Astrocyte of the hippocampus (primary cell): ENCODE measurements at places on chromosomes 6 and 20.
A peak's percentile ranks its signal among the peaks of the same experiment; 100 is the strongest.

DNA sequence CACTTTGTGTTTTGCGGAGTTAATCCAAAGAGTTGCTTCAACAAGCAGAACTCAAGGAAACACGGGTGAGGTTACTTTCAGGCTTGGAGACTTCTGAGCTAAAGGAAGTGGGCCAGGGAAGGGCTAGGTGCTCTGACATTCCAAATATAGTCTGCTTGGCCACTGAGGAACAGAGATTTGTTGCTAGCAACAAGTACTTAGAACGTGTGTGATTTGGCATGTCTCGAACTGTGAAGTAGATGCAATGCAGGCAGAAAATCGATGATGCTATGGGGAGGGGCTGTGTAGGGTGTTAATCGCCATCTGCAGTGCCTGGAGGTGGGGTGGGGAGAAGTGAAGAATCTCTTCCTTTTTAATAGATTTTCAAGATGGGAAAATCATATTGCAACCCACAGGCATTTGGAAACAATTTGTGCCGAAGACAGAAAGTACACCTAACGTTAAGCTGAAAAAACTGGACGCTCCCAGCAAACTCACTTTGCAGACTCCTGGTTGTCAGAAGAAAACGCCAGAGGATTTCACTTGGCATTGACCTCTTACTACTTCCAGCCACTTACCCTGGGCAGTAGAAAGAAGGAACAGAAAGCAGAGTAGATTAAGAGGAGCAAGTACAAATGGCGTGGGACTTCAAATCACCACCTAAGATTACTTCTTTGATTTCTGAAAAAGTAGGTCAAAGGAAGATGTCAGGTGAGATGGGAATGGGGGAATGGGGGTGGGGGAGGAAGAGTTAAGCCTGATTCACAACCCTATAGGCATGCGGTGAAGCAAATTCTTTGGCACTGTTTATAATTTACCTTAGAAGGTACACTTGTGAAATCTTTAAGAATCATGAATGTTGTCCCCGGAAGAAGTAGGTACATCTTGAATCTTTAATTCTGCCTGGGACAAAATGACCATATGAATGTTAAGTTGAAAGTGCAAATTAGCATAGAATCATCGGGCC lies 314.1 kb downstream of the CD83 start:
- DNase-seq, result no peak

DNA sequence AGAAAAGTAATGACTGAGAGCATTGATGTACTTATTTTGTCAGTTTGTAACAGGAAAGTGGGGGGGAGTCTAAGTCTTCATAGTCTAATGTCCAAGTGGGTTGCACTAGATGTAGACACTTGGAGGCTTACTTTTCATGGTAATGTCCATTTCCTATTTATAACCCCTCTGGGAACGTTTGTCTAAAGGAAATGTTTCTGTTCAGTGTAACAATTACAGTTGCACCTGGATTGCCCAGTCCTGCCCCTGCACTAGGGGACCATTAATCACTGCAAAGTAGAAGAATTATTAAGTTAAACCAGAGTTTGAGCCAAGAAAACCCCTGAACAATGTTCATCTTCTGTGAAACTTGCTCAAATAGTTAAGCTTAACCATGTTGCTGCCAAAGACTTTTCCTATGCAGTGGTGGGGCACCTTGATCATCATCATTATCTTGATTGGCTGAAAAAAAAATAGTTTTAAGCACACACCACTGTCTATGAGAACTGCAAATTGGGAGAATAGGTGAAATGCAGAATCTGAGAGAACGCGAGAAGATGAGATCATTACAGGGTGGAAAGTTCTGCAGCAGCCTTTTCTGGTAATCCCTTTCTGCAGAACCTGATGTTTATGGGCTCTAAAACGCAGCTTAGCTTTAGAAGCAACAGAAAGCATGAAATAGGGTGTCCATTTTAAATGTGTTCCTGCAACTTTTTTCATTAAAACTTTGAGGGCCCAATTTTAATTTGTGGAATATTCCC lies 106.0 kb downstream of the ZNF217 start:
- DNase-seq, result no peak

- DNase-seq, result no peak
Measured at GRCh38 chr6:21772884-21773575, 179.5 kb downstream of the SOX4 start.

- no peak for DNase-seq
Measured at GRCh38 chr6:108576709-108577108, 16.0 kb downstream of the FOXO3 start.

GRCh38 chr6:153858529-153858928 lies 180.5 kb upstream of the OPRM1 start:
- DNase-seq, result no peak

GRCh38 chr6:155040154-155040553 lies 45.0 kb downstream of the TIAM2 start:
- no peak for DNase-seq

DNA sequence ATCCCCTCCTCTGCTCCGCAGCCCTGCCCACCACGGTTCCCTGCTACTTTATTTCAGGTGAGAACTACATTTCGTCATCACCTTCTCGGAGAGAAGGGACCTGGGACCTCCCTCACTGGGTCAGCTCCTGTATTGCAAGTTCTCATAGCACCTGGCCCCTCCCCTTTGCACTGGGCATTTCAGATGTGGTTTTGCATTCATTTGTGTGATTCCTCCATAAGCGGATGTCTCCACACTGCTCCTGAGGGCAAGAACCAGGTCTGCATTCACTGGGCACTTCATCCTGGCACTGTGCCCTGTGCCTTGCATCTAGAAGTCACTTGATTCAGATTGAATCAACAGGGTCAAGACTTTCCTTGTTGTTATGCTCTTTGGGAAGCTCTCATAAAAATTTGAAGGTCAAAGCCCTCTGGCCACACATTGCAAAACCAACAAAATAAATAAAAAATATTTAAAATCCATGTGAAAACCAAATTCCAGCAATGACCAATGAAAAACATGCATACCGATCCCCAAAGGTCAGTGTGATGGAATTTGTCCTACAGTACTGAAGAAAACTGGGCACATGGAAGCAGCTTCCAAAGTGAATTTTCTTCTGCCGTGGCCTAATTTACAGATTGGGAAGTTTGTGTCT lies 89.1 kb upstream of the F13A1 start:
- DNase-seq, result no peak

- DNase-seq, result peak; percentile 30
Measured at GRCh38 chr20:5535125-5535756, 215.0 kb upstream of the SHLD1 start.

- DNase-seq, result no peak
Measured at GRCh38 chr20:7503501-7503900, 436.8 kb downstream of the HAO1 start.

- no peak for DNase-seq
Measured at GRCh38 chr6:88179692-88180091, 13.5 kb upstream of the CNR1 start.

DNA sequence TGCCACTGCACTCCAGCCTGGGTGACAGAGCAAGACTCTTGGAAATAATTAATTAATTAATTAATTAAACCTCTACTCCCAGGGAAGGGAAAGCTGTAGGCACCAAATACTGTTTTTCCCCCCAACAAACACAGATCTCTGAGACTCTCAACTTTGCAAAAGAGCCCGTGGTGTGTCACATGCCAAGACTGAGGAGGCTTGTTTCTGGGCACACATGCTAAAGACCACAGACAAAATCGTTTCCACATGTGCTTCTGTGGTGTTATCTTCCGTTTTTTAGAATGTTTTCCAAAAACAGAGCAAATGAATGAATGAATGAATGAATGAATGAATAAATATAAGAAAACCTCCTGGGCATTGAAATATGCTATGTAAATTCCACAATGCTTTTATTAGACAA lies 55.6 kb upstream of the ATXN1 start:
- no peak for DNase-seq

GRCh38 chr6:79670789-79671188 lies 39.7 kb downstream of the SH3BGRL2 start:
- DNase-seq, result no peak

DNA sequence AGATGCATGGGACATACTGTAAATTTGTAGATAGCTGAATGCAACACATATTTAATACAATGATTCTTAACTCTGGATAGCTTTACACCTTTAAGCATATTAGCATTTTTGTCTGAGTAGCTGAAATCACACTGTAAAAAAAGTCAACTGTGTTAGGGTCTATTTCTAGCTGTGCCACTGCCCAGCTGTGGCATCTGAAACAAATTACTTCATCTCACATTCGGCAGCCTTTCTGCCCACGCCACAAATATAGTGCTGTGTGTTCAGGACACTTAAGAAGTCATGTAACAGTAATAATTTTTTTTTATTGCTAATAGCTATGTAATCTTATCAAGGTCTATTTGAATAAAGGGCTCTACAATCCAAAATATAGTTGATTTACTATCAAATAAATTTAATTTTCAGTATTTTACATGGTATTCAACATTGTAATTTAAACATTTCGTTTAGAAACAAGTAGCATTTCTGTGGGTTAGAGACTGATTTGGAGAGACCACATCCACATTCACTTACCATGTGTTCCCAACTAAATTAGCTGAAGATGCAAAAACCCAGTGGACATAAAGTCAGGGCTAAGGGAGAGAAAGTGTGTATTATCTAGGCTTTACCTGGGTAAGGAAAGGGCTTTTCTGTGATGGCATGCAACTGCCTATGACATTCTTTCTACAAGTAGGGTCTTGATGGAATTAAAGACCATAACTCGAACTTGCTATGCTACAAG lies 276.7 kb downstream of the PLCB1 start:
- no peak for DNase-seq

- peak; percentile 41 for DNase-seq
Measured at GRCh38 chr6:22221211-22221610, 75.6 kb downstream of the PRL start.

DNA sequence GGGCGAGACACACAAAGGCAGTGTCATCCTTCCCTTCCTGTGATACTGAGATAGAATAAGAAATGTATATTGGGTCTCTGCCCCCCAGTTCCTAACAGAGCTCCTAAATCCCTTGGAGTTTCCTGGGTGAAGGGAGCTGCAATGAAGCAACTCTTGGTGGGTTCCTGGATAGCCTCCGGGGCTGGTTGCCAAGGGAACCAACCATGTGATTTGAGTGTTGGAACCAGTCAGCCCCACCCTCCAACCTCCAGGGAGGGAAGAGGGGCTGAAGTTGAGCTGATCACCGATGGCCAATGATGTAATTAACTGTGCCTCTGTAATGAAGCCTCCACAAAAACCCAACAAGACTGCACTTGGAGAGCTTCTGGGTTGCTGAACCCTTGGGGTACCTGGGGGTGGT lies 116.6 kb downstream of the SLC22A3 start:
- DNase-seq, result no peak

DNA sequence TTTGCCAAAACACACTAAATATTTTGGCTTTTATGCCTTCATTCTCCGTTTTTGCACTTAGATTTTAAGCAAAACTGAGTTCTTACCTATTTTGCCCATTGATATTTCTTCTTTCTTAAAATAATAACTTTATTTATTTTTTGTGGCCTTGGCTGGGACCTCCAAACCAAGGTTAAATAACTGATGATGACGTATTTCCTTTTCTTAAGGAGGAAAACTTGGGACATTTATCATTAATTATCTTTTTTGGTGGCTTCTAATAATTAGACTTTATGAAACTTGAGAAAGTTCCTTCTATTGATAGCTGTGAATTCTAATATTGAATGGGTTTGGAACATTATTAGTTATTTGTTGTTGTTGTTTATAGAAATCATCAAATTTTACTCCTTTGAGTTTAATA lies 154.5 kb downstream of the ADGB start:
- no peak for DNase-seq

DNA sequence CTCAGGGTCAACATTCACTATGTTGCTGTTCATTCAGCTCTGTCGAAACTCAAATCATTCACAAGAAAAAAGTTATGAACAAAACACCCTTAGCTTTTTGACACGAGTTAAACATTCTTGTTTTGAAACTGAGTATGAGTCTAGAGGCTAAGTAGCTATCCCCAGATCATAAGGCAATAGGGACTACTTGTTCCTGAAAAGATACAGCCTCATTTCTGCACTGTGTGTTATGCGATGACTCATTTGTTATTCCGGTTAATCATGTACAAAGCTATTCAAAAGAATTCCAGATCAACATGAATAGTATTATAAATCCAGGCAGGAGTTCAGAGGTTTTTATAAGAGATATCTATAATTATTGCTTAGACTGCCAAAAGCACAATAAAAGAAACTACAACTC lies 908.0 kb downstream of the QKI start:
- DNase-seq, result peak; percentile 86

- DNase-seq, result no peak
Measured at GRCh38 chr6:6711832-6712448, 123.4 kb downstream of the LY86 start.

- peak; percentile 82 for DNase-seq
Measured at GRCh38 chr6:9523462-9523861, 891.4 kb downstream of the TFAP2A start.

DNA sequence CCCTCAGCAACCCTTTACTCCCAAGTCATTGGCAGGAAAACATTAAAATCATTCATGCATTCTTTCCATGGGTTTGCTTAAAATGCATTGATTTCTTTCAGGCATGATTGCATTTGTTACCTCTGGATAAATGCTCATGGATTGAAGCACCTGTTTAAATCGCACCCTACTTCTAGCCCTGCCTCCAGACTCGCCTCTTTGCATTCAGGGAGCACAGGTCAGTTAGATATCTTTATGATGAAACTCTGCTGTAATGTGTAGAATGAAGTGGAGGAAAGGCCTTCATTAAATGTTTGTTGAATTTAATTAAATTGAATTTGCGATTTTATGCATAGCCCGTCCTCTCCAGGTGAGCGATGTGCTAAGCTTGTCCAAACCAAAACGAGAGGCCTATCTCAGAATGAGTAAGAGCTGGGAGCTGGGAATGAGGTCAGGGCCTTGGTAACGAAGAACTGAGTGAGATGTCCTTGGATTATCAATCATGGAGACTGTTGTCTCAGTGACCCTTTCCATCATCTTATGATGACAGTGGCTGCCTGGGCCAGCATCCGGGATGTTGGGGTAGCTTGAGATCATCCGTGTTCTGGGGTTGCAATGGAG lies 210.1 kb downstream of the SYNDIG1 start:
- DNase-seq, result no peak

- DNase-seq, result no peak
Measured at GRCh38 chr20:18808712-18809111, 4.9 kb upstream of the SCP2D1 start.

GRCh38 chr6:10194816-10195672 lies 219.8 kb downstream of the TFAP2A start:
- peak; percentile 54 for DNase-seq

DNA sequence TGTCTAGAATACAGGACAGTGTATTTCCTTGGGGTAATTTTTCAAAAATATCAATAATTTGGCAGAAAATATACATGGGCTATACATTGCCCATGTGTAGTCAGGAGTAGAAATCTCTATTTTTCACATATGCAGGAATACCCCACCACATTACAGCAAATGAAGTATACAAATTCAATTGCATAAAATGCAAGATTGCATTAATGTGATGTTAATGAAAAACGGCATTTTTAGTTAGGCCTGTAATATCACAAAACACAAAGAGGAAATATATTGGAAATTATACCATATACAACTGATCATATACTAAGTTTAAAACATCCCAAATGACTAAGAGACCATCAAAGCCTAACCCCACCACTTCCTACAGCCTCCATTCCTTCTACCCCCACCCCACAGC lies 154.9 kb downstream of the SYNE1 start:
- DNase-seq, result no peak
